ENCODE measurements at places on chromosomes 12 and 14.

DNA sequence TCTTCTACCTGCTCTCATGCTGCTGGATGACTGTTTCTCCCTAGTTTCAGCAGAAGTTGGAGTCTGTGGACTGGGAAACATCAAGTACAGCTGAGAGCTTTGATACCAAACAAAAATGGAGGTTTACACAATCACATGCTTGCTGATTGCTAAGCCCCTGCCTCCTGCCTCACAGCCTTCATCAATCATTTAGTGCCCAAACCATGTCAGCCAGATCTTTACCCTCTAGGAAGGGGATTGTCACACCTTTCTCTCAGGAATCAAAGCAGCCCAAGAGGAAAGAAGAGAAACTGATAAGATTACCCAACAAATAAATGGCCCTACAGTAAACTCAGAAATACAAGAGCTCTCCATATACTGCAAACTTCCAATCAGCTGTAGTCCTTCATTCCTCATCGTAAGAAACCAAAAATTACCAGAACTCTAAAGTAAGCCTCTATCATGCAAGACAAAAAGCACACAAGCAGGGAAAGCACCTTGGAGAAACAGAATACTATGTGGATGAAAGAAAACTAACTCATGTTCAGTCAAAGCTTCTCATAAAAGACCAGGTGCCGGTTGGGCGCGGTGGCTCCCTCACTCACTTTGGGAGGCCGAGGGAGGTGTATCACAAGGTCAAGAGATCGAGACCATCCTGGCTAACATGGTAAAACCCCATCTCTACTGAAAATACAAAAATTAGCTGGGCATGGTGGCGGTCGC is 63.6 kb upstream of the RESF1 start:
- H3K4me3 ChIP-seq, result no peak overlapping the region
- no peak for DNase-seq
- H3K27me3 ChIP-seq, result no peaks in the 10 kb centered on the region
- H3K4me1 ChIP-seq, result peaks cover 16% of the 10 kb centered on the region

- no peak overlapping the region for H3K4me3 ChIP-seq
- H3K36me3 ChIP-seq, result no peaks in the 10 kb centered on the region
- no peak for DNase-seq
- no peaks in the 10 kb centered on the region for H3K27me3 ChIP-seq
- H3K4me1 ChIP-seq, result no peaks in the 10 kb centered on the region
- H3K27ac ChIP-seq, result no peak overlapping the region
These were observed 6.0 kb upstream of the ABCD4 start for GRCh38 chr14:74308695-74309094.

- no peak overlapping the region for H3K4me3 ChIP-seq
- no peaks in the 10 kb centered on the region for H3K4me1 ChIP-seq
- no peak for DNase-seq
- no peak overlapping the region for H3K27ac ChIP-seq
- H3K36me3 ChIP-seq, result no peaks in the 10 kb centered on the region
These were observed 737.7 kb downstream of the DIO2 start for GRCh38 chr14:79473651-79474050.

GRCh38 chr14:95185033-95185766 is 27.9 kb upstream of the DICER1 start:
- peak overlapping the region; percentile 37 for H3K27ac ChIP-seq
- H3K4me1 ChIP-seq, result peaks cover 56% of the 10 kb centered on the region
- peak; percentile 44 for DNase-seq
- H3K27me3 ChIP-seq, result no peaks in the 10 kb centered on the region
- H3K4me3 ChIP-seq, result no peak overlapping the region
- peaks cover 8% of the 10 kb centered on the region for H3K36me3 ChIP-seq

- H3K36me3 ChIP-seq, result no peaks in the 10 kb centered on the region
- no peak for DNase-seq
- H3K27me3 ChIP-seq, result no peaks in the 10 kb centered on the region
- H3K4me1 ChIP-seq, result no peaks in the 10 kb centered on the region
These were observed 118.9 kb downstream of the PTCSC3 start for GRCh38 chr14:36057452-36058116.

DNA sequence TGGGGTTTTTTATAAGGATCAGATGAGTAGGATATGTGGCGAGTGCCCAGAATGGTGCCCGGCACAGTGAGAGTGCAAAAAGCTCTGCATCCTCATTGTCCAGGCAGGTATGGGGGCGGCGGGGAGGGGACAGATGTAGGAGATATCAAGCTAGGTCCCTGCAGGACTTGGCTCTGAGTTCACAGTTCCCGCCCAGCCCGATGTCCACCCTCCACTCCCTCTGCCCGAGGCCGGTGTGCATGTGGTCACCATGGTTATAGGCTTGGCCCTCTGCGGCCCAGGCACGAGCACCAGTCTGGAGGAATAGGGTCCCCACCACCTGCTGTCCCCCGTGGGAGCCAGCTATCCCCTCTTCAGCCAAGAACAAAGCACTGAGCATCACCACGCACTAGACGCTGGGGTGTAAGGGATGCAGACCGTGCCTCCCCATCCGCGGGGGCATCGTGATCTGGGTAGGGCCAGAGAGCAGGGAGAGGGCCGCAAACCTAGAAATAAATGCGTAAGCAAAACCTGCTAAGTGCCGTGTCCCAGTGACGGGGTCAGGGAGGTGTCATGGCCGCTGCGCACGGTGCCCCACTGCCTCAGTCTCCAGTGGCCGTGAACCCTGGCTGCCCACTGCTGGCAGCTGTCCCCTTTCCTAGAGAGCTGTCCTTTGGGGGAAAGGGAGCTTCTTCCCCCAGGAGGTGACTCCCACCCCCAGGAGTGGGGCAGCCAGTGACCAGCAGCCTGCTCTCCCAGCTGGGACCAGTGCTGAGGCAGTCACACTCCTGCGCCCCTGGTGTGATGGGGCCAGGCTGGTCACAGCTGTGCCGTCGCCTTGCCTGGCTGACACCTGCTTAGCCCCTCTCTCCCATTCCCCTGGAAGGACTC is 12.0 kb downstream of the RFLNA start:
- no peaks in the 10 kb centered on the region for H3K27me3 ChIP-seq
- no peak for DNase-seq
- H3K4me1 ChIP-seq, result peaks cover 68% of the 10 kb centered on the region
- no peak overlapping the region for H3K27ac ChIP-seq

DNA sequence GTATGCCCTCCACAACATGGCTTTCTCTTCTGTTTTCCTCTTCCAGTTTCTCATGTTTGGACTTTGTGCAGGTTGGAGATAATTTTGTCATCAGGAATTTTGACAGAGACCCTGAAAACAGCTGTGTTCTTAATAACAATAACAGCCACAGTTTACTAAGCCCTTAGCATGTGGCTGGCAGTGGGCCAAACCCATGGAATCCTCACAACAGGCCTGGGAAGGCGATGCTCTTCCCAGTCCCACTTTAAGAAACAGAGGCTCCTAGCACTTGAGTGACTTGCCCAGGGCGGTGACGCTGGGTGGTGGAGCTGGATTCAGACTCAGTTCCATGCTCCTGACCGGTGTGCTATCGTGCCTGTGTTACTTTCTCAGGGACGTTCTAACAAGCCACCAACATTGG is 20.1 kb upstream of the PLEKHG3 start:
- DNase-seq, result no peak
- peaks cover 25% of the 10 kb centered on the region for H3K4me1 ChIP-seq
- H3K36me3 ChIP-seq, result no peaks in the 10 kb centered on the region
- peak overlapping the region; percentile 16 for H3K27ac ChIP-seq
- no peaks in the 10 kb centered on the region for H3K27me3 ChIP-seq
- H3K4me3 ChIP-seq, result no peak overlapping the region

- H3K36me3 ChIP-seq, result no peaks in the 10 kb centered on the region
- no peak for DNase-seq
- H3K4me1 ChIP-seq, result no peaks in the 10 kb centered on the region
- H3K4me3 ChIP-seq, result no peak overlapping the region
- H3K27ac ChIP-seq, result no peak overlapping the region
These were observed 32.3 kb downstream of the KCNK13 start for GRCh38 chr14:90093942-90094595.

DNA sequence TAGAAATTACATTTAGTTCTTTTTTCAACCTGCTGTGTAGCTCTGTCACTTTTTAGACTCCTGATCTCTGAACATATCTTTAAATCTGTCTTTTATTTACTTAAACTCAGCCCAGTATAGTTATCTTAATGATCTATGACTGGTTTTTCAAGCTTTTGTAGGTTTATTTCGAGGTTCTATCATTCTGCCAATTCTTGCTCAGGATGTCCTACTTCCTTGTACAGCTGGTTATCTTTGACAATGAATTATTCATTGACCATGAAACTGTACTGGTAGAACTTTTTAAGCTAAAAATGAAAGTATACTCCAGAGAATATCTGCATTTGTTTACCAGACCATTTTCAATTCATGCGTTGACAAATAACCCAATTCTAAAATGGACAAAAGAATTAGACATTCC is 37.8 kb downstream of the TC2N start:
- no peak overlapping the region for H3K4me3 ChIP-seq
- H3K27me3 ChIP-seq, result no peaks in the 10 kb centered on the region
- no peak overlapping the region for H3K27ac ChIP-seq
- H3K36me3 ChIP-seq, result no peaks in the 10 kb centered on the region
